Kidney tubule cell (primary cell): ENCODE measurements at places on chromosomes 6 and 20.

DNA sequence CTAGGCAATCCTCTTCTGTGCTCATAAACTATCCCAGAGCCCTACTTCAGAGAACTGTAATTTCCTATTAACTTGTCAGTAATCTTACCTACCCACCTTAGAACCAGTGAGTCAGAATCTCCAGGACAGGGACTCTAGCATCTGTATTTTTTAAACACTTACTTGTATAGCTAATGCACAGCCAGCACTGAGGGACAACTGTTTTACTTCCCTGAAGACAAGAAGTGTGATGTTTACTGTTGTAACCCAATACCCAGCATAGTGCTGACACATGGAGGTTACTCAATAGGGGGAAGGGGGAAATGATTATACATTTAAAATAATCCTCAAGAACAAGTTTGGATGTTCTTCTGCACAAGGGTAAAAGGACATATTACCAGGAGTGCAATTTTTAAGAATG, 130.8 kb downstream of the BTBD9 start:
- peak; percentile 56 for DNase-seq

DNA sequence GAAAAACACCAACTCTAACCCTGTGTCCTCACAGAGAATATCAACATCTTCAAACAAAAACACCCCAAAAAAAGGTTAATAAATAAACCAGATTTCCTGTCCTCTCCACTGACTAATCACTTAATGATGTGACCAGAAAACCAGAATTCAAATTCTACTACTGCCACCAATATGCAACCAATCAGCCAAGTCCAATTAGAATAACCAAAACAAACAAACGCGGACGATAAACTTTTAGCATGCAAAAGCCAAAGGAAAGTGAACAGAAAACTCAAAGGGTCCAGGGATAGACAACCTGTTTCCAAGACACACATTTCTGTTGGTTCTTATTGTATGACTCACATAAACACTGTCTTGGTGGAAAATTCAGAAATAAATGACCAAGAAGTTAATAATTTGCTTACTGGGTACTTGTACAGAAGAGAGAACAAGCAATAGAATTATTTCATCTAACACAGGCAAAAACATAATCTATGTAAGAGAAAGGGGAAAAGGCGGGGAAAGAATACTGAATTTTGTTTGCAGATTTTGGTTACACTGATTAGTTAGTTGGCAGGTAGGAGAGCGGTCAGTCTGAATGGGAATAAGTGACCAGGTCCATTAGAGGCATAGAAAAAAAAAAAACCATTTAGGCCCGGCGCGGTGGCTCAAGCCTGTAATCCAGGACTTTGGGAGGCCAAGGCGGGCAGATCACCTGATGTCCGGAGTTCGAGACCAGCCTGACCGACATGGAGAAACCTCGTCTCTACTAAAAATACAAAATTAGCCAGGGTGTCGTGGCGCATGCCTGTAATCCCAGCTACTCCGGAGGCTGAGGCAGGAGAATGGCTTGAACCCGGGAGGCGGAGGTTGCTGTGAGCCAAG, 34.1 kb downstream of the HFE start:
- DNase-seq = peak; percentile 96

DNA sequence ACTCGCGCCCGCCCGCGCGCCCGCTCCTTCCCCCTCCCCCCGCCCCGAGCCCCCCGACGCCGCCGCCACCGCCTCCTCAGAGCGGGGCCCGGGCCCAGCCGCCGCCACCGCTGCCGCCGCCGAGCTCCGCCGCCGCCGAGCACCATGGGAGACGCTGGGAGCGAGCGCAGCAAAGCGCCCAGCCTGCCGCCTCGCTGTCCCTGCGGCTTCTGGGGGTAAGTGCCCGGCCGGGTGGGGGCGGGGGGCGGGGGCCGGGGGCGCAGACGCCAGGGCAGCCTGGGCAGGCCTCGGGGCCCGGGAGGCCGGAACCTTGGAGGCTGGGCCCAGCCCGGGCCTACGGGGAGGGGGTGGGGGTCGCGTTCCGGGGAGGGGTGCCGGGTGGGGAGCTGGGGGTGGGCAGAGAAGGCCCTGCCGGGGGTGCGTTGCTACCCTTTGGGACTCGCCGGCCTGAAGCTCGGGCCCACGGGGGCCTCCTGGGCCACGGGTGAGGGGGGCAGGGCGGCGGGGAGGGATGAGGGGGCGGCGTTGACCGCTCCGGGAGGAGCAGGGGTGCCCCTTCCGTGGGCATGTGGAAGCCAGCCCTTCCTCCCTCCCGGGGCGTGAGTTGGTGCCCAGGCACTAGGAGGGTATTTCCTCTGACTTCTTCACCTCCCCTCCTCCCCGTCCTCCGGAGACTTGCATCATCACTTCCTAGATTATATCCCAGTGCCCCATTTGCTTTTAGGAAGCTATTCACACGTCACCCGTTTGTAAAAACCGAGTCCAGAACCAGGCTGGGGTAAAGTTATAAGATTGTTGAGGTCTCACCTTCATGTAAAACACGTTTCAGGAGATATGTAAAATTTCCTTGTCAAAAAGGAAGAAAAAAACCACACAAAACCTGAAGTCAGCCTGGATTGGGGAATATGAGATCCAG, 533 bp downstream of the ZFAND3 start:
- DNase-seq = peak; percentile 90

- no peak for DNase-seq
Observed at GRCh38 chr6:14361956-14362587, 244.5 kb downstream of the CD83 start.

GRCh38 chr6:90266905-90267621, 29.6 kb downstream of the BACH2 start:
- DNase-seq = no peak

- peak; percentile 63 for DNase-seq
Observed at GRCh38 chr6:30782425-30783014, 38.2 kb upstream of the IER3 start.

DNA sequence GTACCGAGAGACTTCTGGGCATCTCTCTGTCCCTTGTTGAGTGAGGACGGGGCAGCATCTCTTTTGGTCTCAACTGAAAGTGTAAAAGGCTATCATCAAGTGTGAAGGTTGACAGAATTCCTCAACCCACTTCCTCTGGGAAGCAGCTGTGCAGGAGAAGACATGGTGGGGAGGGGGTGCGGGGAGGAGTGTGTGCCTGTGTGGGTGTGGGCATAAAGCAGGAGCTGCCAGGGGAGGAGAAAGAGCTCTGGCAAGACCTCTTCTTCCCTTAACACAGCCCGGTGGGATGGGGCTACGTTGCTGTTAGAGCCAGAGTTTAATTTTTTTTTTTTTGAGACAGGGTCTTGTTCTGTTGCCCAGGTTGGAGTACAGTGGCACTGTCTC, 31.8 kb downstream of the CPXM1 start:
- no peak for DNase-seq
